ENCODE measurements at places on chromosomes 11 and 22. TPM values are rescaled to one million over a fixed set of nuclear protein-coding genes. Genes with fewer than 3 reads are reported as not detected.
A peak's percentile ranks its signal among the peaks of the same experiment; 100 is the strongest.

Gene SYT13
- not detected for total RNA-seq

GRCh38 chr11:115104851-115105453 lies 399.3 kb downstream of the CADM1 start:
- DNase-seq = no peak
- no peak overlapping the region for H3K4me3 ChIP-seq
- H3K27me3 ChIP-seq = peaks cover 17% of the 10 kb centered on the region
- no peaks in the 10 kb centered on the region for H3K4me1 ChIP-seq
- H3K27ac ChIP-seq = no peak overlapping the region

- peaks cover 35% of the 10 kb centered on the region for H3K27me3 ChIP-seq
- H3K27ac ChIP-seq = no peak overlapping the region
- no peak for DNase-seq
Measured at GRCh38 chr11:61682093-61682732, 2.0 kb downstream of the DAGLA start.

Gene FOLR2
- total RNA-seq = 4.8 TPM

Gene CAVIN3
- total RNA-seq = 51.6 TPM

GRCh38 chr11:8720868-8721608 lies 38.4 kb downstream of the RPL27A start:
- peaks cover 68% of the 10 kb centered on the region for H3K4me1 ChIP-seq
- no peaks in the 10 kb centered on the region for H3K27me3 ChIP-seq
- H3K27ac ChIP-seq = peak overlapping the region; percentile 81

DNA sequence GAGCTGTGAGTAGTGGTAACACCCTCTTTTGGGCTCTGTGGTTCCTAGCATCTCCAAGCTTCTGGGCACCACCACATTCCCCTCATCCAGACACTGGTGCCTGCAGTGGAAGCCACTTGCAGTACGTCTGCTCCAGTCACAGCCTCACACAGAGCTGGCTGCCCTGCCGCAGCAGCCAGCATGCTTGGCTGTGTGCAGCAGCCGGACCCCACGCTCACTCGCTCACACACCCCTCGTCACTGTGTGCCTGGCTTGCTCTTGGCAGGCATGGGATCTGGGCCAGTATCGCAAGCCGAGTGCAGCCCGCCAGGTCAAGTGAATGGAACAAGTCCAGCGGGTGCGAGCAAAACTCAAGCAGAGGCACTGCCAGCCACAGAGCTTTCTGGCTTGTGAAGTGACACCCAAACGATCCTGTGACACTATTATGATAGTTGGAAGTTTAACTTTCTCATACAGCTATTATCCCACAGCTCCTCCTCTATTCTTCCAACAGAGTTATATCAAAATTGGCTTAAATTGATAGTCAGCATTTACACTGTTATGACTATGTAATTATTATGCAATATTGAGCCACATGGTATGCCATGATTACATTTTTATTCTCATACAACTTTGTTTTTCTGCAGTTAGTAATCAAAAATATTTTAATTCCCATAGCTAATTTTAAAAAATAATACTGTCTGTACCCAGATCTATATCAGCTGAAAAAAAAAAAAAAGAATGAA lies 89.0 kb downstream of the CCDC73 start:
- H3K4me1 ChIP-seq = no peaks in the 10 kb centered on the region
- no peaks in the 10 kb centered on the region for H3K27me3 ChIP-seq

Gene ZNF280B
- total RNA-seq = 0.55 TPM

Gene PANX2
- 1.2 TPM for total RNA-seq

DNA sequence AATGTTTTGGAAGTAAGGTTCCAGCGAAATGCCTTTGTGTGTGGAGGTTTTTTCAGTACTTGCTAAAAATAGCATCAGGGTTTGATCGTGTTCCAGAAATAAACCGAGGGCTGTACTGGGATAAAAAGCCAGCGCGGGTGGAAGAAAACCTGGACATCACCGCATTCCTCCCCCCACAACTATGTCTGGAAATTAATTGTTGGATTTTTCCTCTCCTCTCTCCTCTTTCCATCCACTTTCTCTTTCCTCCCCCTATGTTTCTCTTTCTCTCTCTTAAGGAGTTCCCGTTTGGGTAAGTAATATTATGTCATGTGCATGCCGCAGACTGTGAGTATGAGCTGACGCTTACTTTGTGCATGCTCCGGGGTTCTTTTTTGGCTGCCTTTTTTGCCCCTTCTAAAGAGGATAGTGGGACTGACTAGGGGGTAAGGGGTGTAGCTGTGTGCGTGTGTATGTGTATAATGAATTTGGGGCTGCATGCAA lies 104.2 kb upstream of the HSD17B12 start:
- peaks cover 54% of the 10 kb centered on the region for H3K4me1 ChIP-seq
- H3K36me3 ChIP-seq = no peaks in the 10 kb centered on the region
- H3K27ac ChIP-seq = no peak overlapping the region
- peak overlapping the region; percentile 34 for H3K4me3 ChIP-seq
- no peak for DNase-seq
- H3K27me3 ChIP-seq = peaks cover 100% of the 10 kb centered on the region

- peaks cover 38% of the 10 kb centered on the region for H3K36me3 ChIP-seq
- H3K4me1 ChIP-seq = peaks cover 14% of the 10 kb centered on the region
- no peak overlapping the region for H3K27ac ChIP-seq
- H3K27me3 ChIP-seq = no peaks in the 10 kb centered on the region
- peak; percentile 31 for DNase-seq
Measured at GRCh38 chr22:27846910-27847309, 45.4 kb upstream of the MN1 start.

DNA sequence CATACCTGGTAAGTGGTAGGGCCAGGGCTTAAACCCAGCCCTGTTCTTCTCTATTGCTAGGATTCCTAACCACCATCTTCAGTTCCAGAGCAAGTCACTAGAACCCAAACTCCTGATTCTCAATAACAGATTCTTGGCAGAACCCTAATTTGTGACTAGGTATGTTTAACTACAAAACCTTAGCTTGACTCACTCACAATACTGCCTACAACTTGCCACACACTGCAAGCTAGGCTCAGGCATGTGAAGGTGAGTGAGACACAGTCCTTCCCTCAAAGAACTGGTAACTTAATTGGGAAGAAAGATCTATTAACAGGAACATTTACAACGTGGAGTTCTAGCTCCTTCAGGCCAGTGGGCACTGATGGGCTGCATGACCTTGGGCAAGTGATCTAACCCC lies 14.5 kb upstream of the AMOTL1 start:
- no peak overlapping the region for H3K4me3 ChIP-seq
- peaks cover 25% of the 10 kb centered on the region for H3K4me1 ChIP-seq
- no peak for DNase-seq
- H3K27ac ChIP-seq = no peak overlapping the region

DNA sequence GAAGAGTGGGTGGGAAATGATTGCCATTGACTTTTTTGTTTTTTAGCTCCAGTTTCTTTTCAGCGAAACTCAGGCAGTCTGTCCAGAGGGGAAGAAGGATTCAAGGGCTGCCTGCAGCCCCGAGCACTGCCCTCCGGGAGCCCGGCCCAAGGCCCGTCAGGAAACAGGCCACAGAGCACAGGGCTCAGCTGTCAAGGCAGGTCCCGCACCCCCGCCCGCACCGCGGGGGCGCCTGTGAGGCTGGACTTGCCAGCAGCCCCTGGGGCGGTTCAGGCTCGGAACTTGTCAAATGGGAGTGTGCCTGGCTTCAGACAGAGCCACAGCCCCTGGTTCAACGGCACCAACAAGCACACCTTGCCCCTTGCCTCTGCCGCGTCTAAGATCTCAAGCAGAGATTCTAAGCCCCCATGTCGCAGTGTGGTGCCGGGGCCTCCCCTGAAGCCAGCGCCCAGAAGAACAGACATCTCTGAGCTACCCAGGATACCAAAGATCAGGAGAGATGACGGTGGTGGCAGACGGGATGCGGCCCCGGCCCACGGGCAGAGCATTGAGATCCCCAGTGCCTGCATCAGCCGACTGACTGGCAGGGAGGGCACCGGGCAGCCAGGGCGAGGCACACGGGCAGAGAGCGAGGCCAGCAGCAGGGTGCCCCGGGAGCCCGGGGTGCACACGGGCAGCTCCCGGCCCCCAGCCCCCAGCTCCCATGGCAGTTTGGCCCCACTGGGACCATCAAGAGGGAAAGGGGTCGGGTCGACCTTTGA lies 8.6 kb downstream of the IRF7 start:
- H3K27me3 ChIP-seq = no peaks in the 10 kb centered on the region
- H3K36me3 ChIP-seq = peaks cover 99% of the 10 kb centered on the region
- H3K27ac ChIP-seq = no peak overlapping the region
- peaks cover 28% of the 10 kb centered on the region for H3K4me1 ChIP-seq
- H3K4me3 ChIP-seq = no peak overlapping the region

Gene C11orf65
- total RNA-seq = 0.52 TPM

GRCh38 chr22:45600790-45601730 lies 70.6 kb upstream of the ATXN10 start:
- H3K36me3 ChIP-seq = peaks cover 15% of the 10 kb centered on the region
- peak overlapping the region; percentile 14 for H3K27ac ChIP-seq
- no peaks in the 10 kb centered on the region for H3K27me3 ChIP-seq
- H3K4me3 ChIP-seq = no peak overlapping the region
